ENCODE measurements at places on chromosomes 6 and 20. TPM values are rescaled to one million over a fixed set of nuclear protein-coding genes. Genes with fewer than 3 reads are reported as not detected.

SLC17A4 gene
- not detected for total RNA-seq

RBPJL gene
- total RNA-seq, result not detected

SNAP25 gene
- 92.5 TPM for total RNA-seq

HLA-DPB1 gene
- 1.4 TPM for total RNA-seq

ANKRD6 gene
- total RNA-seq, result 33.8 TPM

HUS1B gene
- 1.9 TPM for total RNA-seq

MRAP2 gene
- total RNA-seq, result 6.2 TPM

OR2H1 gene
- not detected for total RNA-seq

BPIFB2 gene
- total RNA-seq, result 0.31 TPM

KHDRBS2 gene
- 66.8 TPM for total RNA-seq

GMEB2 gene
- 6.9 TPM for total RNA-seq

SPAG4 gene
- 1.4 TPM for total RNA-seq

EPHA7 gene
- 102 TPM for total RNA-seq

CYP39A1 gene
- total RNA-seq, result 2.3 TPM

COL9A1 gene
- 4.4 TPM for total RNA-seq

C20orf202 gene
- total RNA-seq, result 0.16 TPM

B3GAT2 gene
- 18.6 TPM for total RNA-seq

DIDO1 gene
- 43.4 TPM for total RNA-seq

PNLDC1 gene
- not detected for total RNA-seq

MATN4 gene
- total RNA-seq, result not detected

WFDC12 gene
- not detected for total RNA-seq

SLC17A3 gene
- not detected for total RNA-seq

HLA-DRB5 gene
- not detected for total RNA-seq

LINC00237 gene
- 2.0 TPM for total RNA-seq

KCNK16 gene
- not detected for total RNA-seq

FRK gene
- 0.31 TPM for total RNA-seq

GPX5 gene
- total RNA-seq, result not detected

XKR7 gene
- 12.6 TPM for total RNA-seq

RTF2 gene
- total RNA-seq, result 51.3 TPM

MCCD1 gene
- total RNA-seq, result not detected

FKBP1C gene
- total RNA-seq, result 0.31 TPM

IBTK gene
- 105 TPM for total RNA-seq

GNRH2 gene
- total RNA-seq, result not detected

RIPK1 gene
- 5.3 TPM for total RNA-seq

PPP1R18 gene
- total RNA-seq, result 34.5 TPM

SNRNP48 gene
- 24.0 TPM for total RNA-seq

NMBR gene
- total RNA-seq, result 12.6 TPM

COL19A1 gene
- 5.9 TPM for total RNA-seq

MEP1A gene
- not detected for total RNA-seq

SLC24A3 gene
- total RNA-seq, result 17.8 TPM

HLA-DQA2 gene
- total RNA-seq, result 0.16 TPM

CYP21A2 gene
- not detected for total RNA-seq

IMPG1 gene
- total RNA-seq, result not detected

TMEM74B gene
- 8.0 TPM for total RNA-seq

SOBP gene
- total RNA-seq, result 56.9 TPM

SLPI gene
- not detected for total RNA-seq

FLOT1 gene
- total RNA-seq, result 43.4 TPM

LZTS3 gene
- 12.0 TPM for total RNA-seq
